LoVo (cell line): ENCODE measurements at places on chromosomes 12 and 14.

DNA sequence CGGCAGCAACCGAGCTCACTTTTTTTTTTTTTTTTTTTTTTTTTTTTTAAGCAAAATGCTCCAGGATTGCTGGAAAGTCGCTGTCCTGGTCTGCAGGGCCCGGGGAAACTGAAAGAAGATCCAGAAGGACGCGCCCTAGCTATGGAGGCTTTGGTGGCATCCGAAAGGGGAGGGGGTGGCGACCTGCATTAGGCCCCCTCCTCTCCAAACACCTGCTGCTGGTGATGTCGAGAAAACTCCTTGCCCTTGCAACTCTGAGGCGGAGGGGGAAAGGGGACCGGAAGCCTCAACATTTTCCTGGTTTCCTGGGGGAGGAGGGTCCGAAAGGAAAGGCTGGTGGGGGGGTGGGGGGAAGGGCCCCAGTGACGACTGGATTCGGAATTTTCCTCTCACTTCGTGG, 421.1 kb downstream of the VRK1 start:
- no peak for DNase-seq

DNA sequence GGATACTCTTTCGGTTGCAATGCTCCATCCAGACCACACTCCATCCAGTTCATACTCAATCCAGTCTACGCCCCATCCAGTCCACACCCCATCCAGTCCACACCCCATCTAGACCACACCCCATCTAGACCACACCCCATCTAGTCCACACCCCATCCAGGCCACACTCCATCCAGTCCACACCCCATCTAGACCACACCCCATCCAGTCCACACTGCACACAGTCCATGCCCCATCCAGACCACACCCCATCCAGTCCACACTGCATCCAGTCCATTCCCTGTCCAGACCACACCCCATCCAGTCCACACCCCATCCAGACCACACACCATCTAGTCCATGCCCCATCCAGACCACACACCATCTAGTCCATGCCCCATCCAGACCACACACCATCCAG, 116.0 kb upstream of the RTL1 start:
- no peak for DNase-seq

DNA sequence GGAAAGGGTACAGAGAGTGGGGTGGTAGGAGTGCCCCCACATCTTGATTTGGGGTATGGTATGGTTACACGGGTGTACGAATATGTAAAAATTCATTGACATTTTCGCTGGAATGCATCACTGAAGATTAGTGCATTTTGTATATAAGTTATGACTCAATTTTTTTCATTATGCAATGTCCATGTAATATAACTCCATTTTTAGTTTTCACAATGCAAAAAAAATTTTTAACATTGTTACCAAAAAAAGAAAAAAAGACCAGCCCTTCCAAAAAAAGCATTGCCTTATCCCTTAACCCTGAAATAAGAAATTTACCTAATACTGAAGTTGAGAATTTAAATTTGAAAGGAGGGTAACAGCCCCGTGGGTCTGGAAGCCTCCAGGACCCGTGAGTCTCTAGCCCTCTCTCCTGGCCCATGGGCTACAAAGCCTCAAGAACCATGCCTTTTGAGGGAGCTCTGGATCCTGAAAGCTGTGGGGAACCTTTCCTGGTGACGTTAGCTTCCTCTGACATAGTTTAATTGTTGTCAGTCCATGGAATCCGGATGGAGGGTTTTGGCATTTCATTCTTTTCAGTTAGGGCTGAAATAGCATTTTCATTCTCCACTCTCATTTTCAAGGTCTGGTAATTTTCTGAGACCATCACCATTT, 55.6 kb upstream of the ACTN1 start:
- no peak for DNase-seq

DNA sequence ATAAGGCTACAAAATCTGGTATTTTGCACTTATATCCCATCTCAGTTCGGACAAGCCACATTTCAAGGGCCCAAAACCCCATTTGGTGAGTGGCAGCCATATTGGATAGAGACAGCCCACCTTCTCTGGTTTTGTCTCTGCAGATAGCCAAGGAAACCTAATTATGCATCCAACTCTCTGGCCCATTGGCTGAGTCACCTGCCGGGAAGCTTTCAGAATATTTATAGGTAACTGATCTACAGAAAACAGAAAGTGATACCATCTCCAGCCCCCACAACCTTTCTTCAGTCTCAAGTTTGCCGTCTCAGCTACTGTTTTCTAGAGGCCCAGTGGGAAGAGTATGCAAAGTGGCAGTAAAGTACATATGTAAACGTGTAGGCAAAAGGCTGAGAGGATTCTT, 33.7 kb upstream of the PPP1CC start:
- no peak for DNase-seq

DNA sequence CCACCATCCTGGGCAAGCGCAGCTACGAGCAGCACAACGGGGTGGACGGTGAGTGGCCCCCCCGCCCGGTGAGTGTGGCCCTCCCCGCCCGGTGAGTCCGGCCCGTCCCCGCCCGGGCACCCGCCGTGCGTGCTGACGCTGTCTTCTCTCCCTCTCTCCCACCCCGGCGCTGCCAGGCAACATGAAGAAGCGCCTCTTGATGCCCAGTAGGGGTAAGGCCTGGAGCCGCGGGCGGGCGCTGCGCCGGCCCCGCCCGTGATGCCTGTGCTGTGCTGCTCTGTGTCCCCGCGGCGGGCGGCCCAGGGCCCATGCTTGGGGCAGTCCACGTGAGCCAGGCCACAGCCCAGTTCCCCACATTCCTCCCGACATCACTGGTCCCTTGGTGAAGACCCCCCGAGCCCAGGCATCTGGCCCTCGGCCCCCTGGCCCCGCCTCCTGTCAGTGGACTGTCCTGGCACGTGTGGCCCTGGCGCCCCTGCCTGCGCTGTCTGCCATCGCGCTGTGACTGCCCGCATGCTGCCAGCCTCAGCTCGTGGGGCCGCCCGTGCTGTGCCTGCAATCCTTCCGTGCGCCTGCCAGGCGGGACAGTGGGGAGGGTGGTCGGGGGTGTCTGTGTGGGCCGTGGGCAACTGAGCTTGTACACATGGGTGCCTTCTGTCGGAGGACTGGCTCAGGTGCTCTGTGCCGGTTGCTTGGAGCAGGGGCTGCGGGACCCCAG, 7.9 kb upstream of the CRIP2 start:
- DNase-seq = no peak

- DNase-seq = no peak
These were observed 75.2 kb downstream of the TMEM121 start for GRCh38 chr14:105601360-105602242.

GRCh38 chr12:119012179-119012578, 30.8 kb downstream of the SRRM4 start:
- no peak for DNase-seq

DNA sequence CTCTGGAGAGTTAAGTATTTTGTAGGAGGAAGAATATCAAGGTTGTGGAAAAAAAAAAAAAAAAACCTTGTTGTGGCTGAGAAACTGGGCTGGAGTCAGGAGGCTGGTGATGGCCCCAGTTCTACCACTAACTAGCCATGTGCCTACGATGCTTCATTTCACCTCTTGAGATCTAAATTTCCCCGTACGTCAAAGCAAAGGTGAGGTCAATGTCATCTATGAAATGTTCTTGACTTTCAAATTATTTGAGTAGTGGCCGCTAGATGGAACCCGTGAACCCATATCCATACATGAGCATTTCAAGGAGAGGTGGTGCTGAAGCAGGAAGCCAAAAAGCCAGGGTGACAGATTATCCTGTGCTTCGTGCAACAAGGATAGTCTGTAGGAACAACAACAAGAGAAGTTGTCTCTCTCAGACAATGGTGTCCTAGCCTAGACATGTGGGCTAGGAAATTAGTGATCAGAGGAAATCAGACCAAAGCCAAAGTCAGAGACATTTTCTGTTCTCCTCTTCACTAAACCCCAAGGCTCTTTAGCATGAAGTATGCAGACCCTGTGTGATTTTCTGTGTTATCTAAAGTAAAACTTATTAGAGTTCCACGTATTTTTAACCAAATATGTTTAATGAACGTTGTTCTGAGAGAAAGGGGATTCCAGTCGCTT, 95.5 kb upstream of the ETV6 start:
- peak; percentile 75 for DNase-seq
